AG04449 (cell line): ENCODE measurements at places on chromosomes 6 and 20.
A peak's percentile ranks its signal among the peaks of the same experiment; 100 is the strongest.

GRCh38 chr6:75492386-75493153 is 1.0 kb downstream of the FILIP1 start:
- DNase-seq: no peak

DNA sequence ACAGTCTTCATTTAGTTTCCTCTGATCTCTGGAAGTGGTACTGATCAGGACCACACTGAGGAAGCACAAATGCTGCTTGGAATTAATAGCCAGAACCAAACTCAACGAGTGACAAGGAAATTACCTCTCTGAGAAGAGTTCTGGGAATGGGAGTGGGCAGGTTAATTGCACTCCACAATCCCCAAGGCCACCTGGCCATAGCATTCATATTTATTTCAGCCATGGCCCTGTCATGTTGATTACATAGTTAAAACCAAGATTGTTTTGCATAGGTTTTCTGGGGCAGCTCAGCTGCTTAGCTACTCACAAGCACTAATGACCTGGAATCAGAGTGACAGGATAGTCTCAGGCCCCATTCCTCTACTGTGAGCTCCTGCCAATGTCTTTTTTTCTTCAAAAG is 230.2 kb upstream of the RIMS1 start:
- no peak for DNase-seq

DNA sequence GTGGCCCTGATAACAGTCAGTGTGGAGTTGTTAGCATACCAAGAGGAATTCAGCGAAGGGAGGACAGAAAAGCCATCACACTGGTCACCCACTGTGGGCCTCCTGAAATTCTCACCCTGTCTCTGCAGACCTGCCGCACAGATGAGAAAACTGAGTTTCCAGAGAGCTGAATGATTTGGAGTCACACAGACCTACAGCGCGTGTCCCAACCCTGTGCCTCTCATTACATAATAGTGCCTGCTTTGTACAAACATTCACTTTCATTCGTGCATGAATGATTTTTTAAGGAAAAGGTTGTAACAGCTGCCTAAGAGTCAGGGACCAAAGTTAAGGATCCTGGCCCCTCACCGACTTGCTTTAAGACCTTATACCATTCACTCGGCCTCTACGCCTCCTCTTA is 62.7 kb downstream of the THBS2 start:
- DNase-seq: no peak

GRCh38 chr6:84867521-84867920 is 103.1 kb upstream of the TBX18 start:
- DNase-seq: peak; percentile 31

- DNase-seq: no peak
These were observed 89.8 kb upstream of the ADTRP start for GRCh38 chr6:11868392-11868791.

- no peak for DNase-seq
These were observed 10.1 kb upstream of the SNRNP48 start for GRCh38 chr6:7579851-7580250.

- DNase-seq: no peak
These were observed 185.0 kb upstream of the KCNK16 start for GRCh38 chr6:39507331-39507998.

DNA sequence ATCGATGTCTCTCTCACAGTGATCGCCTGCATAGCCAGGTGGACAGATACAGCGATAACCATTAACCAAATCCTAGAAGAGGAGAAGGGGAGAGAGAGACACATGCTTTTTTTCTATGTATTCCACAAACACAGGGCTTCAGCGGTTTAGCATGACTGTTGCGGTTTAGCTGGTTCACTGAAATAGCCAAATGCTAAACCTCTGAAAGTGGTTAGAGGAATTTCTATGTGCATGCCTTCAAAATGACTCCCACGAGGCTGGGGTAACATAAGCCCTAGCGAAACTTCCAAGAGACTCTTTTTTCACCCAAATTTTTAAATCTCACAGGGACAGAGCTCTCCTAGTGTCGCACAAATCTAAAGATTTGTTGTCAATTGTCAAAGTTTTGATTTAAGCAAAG is 25.1 kb downstream of the JAG1 start:
- peak; percentile 83 for DNase-seq

GRCh38 chr6:138494312-138494711 is 5.0 kb downstream of the NHSL1 start:
- DNase-seq: no peak
